ENCODE measurements at places on chromosomes 16 and 17. TPM values are rescaled to one million over a fixed set of nuclear protein-coding genes. Genes with fewer than 3 reads are reported as not detected.

GRCh38 chr16:21608639-21609328 lies 9.4 kb downstream of the METTL9 start:
- ATAC-seq = peak; percentile 62

GRCh38 chr17:42087042-42087701 lies 11.1 kb downstream of the ZNF385C start:
- ATAC-seq = no peak

DNA sequence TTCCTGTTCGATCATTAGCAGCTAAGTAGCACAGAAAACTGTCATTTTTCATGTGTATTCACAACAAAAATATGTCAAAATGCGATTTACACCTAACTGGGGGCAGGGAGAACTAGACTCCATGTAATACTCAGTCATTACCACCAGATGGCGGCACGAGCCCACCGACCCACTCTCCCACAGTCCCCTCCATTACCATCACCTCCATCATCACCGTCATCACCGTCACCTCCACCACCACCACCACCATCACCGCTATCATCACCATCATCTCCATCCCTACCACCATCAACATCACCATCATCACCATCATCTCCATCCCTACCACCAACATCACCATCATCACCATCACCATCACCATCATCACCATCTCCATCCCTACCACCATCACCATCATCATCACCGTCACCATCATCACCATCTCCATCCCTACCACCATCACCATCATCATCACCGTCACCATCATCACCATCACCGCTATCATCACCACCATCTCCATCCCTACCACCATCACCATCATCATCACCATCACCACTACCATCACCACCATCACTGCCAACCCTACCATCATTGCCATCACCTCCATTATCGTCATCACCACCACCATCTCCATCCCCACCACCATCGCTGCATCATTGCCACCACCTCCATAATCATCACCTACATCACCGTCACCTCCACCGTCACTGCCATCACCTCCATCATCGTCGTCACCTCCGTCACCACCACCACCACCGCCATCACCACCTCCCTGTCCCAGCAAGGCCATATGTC lies 14.4 kb downstream of the NDUFAF8 start:
- peak; percentile 80 for ATAC-seq

DNA sequence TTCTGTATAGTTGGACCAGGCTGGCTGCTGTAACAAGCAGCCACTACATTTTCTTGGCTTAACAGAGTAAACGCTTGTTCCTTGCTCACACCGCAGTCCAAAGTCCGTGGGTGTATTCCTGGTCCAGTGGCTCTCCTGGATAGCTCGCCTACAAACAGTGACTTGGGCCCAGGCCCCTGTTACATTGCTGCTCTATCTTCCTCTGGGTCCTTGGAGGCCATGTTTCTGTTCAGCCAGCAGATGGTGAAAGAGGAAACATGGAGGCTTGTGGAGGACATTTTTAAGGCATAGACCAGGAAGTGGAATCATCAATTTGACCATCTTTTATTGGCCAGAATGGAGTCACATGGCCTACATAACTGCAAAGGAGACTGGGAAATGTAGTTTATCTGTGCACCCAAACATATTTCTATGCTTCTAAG lies 55.1 kb downstream of the ATP2C2 start:
- ATAC-seq = peak; percentile 67

GRCh38 chr17:20085283-20085845 lies 76.2 kb downstream of the SPECC1 start:
- ATAC-seq = no peak

- ATAC-seq = no peak
Observed at GRCh38 chr17:73118951-73119391, 26.5 kb upstream of the SLC39A11 start.

- no peak for ATAC-seq
Observed at GRCh38 chr16:30605158-30605557, 5.0 kb downstream of the ZNF689 start.

GRCh38 chr17:33910200-33910857 lies 344.8 kb upstream of the CCL2 start:
- ATAC-seq = no peak

DNA sequence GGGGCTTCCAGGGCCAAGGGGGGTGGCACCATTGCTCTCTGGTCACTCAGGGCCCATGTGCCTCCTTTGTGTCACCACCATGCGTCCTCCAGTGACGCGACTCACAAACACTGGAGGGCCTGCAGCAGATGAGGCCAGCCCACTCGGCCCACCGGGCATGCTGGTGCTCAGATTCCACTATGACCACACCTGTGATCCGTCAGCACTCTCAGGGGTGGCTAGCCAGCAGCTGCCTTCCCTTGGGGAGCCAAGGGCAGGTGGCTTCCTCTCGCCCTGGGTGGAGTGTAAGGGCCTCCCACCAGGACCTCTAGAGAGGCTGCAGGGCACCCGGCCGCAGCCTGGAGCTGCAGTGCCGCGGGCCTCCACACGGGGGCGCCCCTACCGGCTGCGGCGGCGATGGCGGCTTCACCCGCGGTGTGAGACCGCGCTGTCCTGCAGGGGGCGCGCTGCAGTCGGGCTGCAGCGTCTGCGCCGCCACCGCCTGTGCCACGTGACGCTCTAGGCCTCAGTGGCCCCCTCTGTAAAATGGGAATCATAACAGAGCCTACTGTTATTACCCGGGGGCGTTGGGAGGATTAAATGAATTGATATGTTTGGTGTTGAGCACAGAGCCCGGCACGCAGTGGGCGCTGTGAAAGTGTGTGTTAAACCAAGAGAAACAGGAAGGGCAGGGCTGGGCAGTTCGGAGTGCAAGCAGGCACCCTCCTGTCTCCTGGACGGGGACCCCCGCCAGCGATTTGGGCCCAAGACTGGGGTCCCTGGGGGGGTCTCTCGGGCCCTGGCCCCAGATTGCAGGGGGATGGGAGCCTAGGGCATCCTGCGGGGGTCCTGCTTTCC lies 192.4 kb upstream of the GSE1 start:
- peak; percentile 85 for ATAC-seq

DNA sequence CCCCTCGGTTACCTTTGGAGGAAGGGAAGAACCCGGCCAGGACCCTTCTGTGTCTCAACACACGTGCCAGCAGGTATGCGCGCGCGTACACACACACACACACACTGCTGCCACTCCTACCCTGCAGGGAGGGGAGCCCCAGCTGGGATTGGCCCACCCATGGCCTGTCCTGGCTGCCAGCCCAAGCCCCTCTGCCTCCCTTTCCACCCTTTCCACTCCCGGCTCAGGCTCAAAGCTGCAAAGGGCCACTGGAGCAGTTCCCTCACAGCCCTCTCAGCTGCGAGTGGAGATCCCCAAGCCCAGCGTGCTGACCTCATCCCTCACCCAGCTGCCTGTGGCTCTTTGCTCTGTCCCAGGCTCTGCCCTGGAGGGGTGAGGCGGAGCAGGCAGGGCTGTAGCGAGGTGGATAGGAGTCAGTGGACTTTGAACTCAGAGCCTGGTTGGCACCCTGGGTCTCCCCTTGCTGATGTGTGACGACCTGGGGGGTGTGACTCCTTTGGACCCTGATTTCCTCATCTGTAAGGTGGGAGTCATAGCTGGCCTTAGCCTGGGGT lies 14.5 kb downstream of the KIF19 start:
- no peak for ATAC-seq

Gene TEX14
- total RNA-seq = 0.32 TPM

Gene TBC1D3I
- 1.8 TPM for total RNA-seq

Gene CXCL16
- total RNA-seq = 6.7 TPM

Gene CLEC19A
- total RNA-seq = not detected
